Naive thymus-derived CD8-positive, alpha-beta T cell (primary cell): ENCODE measurements at places on chromosomes 7 and 10.

DNA sequence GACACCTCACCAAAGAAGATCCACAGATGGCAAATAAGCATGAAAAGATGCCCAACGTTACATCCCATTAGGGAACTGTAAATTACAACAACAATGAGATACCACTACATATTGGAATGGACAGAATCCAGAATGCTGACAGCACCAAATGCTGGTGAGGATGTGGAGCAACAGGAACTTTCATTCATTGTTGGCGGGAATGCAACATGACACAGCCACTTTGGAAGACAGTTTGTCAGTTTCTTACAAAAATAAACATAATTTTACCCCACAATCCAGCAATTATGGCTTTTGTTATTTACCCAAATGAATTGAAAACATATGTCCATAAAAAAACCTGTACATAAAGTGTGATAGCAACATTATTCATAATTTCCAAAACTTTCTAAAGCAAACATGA lies 176.8 kb downstream of the C7orf25 start:
- no peak for DNase-seq

DNA sequence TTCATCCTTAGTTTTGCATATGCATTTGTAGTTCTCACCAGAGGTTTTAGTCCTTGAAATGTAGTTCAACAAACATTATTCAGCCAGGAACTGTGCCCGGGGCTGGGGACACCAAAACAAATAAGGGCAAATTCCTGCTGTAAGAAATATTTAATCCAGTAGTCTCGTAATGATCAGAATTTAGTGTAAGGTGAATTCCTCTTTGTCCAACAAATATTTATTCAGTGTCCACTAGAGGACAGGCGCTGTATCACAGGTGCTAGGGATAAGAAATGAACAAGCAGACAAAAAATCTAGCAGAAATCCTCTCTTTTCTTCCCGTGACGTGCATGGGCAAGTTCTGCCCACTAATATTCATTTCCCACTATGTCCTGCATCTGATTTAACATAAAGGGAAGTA lies 17.6 kb downstream of the LGI1 start:
- no peak for DNase-seq

DNA sequence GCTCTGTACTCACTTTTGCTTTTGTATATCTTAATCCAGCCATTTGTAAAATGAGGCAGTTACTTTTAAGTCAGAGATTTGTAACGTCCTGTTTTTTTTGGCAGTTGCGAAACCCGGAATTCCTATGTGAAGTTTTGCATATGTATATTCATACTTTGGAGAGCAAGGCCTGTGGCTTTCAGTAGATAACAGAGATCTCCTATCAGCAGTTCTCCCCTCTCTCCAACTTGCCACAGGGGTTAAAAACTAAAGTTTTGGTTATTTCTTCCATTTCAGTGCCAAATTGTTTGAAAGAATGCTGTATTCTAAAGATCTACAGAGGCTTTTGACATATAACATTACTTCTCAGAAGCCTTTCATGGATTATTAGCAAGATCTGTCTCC lies 102.4 kb downstream of the EXOC4 start:
- no peak for DNase-seq

GRCh38 chr10:34151481-34151880 lies 663.6 kb downstream of the PARD3 start:
- no peak for DNase-seq

GRCh38 chr10:19200211-19200610 lies 151.6 kb downstream of the MALRD1 start:
- DNase-seq, result no peak

DNA sequence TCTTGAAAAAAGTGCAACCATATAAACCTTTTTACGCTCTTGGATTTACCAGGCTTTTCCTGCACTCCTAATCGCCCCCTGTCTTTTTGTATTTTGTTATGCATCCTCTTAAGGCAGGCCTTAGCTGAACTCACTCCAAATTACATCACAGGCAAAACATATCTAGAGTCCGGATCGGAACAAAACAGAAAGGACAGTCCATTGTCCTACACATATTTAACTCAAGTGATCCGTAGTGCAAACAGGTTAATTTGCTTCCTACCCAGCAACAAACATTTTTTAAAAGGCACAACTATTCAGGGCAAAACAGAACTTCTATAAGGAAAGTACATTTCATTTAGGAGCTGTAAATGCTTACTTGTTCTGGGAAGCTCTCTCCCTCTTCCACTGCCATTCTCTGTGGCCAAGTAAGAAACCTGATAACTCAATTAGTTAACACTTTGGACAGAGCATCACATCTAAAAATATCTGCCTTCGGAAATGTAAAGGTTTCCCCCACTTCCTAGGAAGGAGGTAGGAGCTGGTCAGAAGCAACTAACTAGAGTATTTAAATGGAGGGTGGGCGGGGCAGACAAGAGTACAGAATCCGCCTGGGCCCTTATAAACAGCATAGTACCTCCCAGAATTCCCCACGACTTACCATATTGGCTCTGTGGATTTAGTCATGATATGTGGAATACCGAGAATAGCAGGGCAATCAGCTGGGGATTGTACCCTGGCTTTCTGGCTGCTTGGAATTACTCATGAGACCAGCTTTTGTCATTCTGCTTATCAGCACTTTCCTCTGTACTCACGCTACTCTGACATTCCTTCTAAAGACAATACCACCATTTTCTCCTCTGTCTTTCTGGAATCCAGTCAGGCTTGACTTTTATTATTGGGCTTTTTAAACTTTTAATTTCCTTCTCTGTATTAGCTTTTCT lies 89.5 kb downstream of the ANK3 start:
- DNase-seq, result no peak
